ENCODE measurements at places on chromosomes 1 and 21. TPM values are rescaled to one million over a fixed set of nuclear protein-coding genes. Genes with fewer than 3 reads are reported as not detected.

The CYP4Z1 gene
- 3.5 TPM for total RNA-seq

The TNFSF18 gene
- total RNA-seq: 4.1 TPM

The FAM72C gene
- not detected for total RNA-seq

The PCNT gene
- 41.9 TPM for total RNA-seq

The GBP1 gene
- 38.4 TPM for total RNA-seq

The NKAIN1 gene
- total RNA-seq: 0.13 TPM

- no peak for DNase-seq
These were observed 4.8 kb downstream of the DIPK1A start for GRCh38 chr1:92956254-92957029.

- DNase-seq: no peak
These were observed 43.2 kb downstream of the NEK2 start for GRCh38 chr1:211632117-211632807.

DNA sequence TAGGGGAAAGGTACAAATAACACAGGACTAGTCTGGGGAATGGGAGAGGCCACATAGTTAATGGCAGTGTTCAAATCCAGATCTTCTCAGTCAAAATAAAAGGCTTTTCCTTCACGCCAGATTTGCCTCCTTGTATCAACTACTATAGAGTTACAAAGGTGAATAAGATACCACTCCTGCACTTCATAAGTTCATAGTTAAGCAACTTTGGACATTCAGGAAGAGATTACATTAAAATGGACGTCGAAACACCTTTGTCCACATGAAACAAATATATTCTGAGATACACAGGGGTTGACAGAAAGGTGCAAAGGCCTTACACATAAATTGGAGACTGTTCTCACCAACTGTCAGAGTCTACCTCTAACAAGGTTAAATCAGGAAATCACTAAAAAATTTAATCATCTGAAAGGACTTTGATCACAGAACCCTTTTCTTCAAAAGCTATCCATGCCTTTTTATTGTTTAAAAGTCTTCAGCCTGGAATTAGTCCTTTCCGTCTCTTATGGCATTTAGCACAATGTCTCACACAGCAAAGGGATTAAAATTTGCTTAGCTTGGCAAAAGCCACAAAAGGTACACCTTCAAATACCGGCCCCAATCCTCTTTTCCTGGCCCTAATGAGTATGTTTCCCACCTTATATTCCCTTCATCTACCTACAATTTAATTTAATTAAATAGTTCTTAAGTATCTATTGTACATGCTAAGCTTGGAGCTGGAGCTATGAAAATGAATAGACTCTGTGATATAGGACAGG, 8.1 kb downstream of the F5 start:
- DNase-seq: no peak

DNA sequence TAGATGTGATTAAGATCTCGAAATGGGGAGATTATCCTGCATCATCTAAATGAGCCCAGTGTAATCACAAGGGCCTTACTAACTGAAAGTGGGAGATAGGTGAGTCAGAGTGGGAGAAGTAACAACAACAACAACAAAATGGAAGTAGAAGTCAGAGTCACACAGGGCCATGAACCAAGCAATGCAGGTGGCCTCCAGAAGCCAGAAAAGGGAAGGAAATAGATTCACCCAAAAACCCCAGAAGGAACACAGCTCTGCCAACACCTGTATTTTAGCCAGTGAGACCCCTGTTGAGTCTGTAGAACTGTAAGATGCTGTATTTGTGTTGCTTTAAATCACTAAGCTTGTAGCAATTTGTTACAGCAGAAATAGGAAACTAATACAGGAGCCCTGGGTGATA, 4.1 kb downstream of the TAGLN2 start:
- no peak for DNase-seq

GRCh38 chr1:48674641-48675040, 102.0 kb downstream of the BEND5 start:
- no peak for DNase-seq

DNA sequence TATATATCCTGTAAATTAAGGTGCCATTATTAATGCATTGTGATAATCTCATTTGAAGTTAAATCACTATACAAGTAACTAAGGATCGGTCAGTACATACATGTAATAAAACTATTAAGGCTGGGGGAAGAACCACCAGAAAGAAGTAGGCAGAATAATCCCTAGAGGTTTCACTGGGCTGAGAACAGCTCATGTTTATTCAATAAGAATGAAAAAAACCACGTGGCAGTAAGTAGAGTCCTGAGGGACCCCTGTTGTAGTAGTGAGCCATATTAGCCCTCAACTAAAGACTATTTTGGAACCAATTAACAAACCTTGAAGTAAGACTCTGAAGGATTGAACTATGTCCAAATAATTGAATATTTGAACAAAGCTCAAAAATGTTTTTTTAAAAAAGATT, 46.9 kb upstream of the ADAM30 start:
- no peak for DNase-seq

GRCh38 chr1:18868801-18869424, 9.5 kb upstream of the TAS1R2 start:
- DNase-seq: no peak

DNA sequence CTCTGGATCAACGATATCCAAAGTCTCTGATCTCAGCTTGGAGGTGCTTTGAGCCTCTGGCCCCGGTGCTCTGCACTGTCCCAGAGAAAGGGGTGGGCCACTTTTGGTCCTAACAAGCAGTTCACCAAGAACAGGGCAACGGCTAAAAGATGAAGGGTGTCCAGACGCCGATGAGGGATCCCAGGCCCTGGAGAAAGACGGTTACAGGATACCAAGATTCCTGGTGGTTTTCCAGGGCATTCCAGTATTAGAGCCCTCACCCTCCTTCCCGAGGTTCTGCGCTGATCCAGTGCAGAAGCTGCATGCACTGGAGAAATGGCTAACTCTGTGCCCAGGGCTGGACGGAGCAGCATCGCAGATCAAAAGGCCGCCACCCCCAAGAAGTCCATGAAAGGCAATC, 149.9 kb upstream of the IRF2BP2 start:
- DNase-seq: peak; percentile 31

DNA sequence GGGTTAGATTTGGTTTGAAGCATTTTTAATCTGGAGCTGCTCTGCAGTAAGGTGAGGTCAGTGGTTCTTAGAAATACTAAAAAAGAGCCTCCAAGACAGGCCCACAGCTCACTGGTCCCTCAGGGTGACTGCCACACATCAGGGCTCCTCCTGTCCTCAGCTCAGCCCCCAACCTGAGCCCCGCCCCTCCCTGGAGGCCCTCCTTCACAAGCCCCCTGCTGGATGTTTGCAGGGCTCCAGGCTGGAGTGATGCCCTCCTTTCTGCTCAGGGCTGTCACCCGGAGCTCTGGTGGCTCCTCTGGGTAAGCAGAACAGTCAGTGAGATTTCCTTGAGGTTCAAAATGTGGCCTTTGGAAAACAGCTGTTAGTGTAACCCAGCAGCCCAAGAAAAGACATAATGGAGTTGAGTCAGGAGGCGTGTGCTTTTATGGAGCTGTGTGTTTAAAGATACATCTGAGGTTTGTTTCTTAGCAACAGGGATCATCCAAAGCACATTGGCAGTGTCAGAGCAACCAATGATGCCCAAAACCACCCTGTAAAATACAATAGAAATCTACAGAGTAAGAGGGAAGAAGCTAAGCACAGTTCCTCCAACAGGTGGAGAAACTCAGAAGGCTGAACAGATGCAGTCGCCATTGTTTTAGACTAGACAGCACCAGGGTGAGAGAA, 21.4 kb downstream of the STUM start:
- DNase-seq: no peak

DNA sequence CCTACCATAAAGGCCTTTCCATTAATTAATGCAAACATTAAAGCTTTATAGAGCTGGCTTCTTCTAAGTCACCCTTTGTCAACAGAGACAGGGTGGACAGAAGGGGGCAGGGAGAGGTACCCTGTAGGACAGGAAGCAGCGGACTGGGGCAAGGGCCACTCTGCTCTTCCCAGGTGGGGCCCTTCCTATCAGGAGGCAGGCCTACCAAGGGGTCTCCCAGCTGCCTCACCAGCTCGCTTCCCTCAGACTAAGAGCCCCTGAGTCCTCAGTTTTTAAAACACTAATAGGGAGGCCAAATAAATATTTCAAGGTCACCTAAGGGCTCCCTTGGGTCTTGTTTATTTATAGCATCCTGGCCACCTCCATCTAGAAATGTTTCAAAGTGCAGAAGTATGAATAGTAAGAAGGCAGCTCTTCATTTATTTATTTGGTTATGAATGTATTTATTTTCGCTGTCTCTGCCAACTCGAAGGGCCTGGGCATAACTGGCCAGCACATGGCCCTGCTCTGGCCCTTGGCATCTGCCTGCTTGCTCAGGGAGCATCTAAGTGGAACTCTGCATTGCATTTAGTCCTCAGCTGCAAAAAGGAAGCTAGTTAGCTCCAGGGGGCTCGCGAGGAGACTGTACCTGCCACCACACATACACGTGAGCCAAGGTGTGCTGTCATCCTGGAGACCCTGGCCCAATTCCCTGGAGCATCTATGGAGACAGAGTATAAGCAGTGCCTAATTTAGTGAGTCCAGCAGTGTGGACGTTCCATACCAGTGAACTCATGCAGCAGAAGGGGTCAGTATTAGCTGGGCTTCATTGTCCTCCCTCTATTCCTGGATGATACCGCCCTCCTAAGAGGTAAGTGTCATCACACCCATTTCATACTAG, 395.1 kb upstream of the VAMP3 start:
- DNase-seq: no peak

DNA sequence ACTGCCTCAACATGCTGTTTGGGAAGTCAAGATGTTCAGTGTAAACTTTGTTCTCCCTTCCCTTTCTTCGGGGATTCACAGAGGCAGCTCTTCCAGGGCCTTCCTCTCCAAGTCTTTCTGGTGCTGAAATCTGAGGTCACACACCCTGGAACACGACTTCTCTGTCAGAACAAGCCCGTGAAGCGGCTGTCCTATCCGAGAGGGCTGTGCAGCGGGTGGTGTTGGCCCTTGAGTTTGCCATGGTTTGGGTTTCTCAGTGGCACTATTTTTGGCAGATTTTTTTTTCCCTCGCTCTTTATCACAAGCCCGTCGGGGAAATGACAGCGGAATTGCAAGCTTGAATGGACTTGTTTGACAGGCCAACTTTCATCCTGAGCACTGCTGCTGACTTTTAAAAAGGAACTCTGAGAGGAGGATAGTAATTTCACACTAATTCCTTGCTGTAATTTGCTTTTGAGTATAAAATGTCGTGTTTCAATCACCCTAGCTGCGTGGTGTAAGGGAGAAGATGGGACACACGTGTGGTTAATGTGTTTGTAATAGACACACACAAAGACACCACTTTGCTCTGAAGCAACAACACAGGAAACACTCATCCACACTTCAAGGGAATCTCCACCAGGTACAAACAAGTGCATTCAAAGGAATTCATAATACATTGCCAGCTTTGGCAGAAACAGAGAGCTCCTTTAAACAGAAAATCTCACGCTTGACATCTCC, 60.1 kb upstream of the TARBP1 start:
- no peak for DNase-seq
